ENCODE measurements at places on chromosomes 2 and 18.

- no peak for DNase-seq
Observed at GRCh38 chr2:42787788-42788477, 4.5 kb downstream of the HAAO start.

GRCh38 chr2:26846334-26847306, 1.3 kb upstream of the DPYSL5 start:
- DNase-seq, result peak; percentile 30

DNA sequence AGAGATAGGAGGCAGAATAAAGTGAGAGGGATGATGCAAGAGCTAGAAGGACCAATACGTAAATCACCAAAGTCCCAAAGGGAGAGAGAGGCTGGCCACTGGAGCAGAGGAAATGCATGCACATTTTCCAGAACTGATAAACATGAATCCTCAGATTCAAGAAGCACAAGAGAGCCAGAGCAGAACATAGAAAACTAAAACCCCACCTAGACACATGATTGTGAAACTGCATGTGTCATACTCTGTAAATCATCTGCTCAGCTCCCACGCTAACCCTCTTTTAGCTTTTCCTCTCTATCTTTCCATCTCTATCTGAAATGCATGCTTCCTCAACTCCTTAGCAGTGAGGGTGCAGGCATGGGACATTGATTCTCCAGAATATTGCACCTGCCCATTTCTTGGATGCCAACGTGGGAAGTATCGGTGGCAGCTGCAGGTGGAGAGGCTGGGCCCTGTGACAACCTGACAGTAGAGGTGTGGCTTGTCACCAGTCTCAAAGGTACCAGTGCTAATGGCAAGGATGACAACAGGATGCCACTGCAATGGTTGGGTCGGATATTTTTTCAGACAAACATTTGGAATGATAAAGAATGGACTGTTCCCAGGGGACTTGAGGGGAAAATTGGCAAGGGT, 89.3 kb upstream of the OTOS start:
- no peak for DNase-seq

DNA sequence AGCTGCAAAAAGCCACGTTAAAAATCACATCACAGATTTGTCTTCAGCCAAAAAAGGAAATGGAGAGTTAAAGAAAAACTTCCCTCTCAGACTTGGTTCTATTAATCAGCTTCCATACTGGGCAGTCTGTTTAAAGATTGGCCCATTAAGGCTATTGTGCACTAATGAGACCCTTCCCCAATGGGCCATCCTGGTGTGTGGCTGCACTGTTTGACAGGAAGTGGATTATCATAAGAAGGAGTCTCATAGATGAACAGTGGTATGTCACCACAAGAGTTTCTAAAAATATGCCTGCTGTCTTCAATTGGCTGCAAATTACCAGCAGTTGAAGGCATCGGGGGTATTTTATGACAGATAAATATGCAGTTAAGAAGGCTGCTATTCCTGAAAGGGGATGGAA, 247.6 kb upstream of the THSD7B start:
- DNase-seq, result no peak

DNA sequence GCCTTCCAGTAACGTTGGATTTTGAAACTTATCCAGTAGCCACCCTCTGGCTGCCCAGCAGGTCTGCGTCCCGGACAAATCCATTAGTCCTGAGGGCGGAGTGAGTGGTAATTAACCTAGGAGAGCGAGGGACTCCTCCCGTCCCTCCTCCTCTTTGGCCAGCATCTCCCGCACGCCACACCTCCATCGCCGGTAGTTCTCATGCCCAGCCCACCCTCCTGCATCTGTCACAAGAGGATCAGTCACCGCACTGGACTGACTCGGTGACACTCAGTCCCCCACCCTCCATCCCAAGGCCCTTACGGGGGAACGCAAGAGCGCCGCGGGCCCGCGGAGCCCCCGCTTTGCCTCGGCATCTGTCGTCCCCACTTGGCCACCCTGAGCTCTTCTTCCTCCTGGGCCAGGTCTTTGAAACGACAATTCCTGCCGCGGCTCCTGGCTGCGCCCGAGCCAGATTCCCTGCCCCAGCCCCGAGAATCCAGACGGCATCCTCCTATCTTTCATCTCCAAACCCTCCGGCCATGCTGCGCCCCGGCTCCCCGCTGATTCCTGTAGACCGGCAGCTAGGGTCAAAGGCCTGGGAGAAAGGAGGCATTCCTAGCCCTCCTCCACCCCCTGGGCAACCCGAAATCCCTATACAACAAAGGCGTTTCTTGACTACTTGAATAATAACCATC, 77.5 kb downstream of the EIF2AK3 start:
- no peak for DNase-seq

DNA sequence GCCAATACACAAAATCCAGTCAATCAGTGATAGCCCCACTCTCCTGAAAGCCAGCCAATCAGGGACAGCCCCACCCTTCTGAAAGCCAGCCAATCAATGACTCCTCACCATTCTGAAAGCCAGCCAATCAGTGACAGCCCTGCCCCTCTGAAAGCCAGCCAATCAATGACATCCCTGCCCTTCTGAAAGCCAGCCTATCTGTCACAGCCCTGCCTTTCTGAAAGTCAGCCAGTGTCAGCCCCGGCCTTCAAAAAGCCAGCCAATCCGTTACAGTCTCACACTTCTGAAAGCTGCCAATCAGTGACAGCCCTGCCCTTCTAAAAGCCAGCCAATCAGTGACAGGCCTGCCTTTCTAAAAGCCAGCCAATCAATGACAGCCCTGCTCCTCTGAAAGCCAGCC, 95.9 kb upstream of the HDAC4 start:
- no peak for DNase-seq

DNA sequence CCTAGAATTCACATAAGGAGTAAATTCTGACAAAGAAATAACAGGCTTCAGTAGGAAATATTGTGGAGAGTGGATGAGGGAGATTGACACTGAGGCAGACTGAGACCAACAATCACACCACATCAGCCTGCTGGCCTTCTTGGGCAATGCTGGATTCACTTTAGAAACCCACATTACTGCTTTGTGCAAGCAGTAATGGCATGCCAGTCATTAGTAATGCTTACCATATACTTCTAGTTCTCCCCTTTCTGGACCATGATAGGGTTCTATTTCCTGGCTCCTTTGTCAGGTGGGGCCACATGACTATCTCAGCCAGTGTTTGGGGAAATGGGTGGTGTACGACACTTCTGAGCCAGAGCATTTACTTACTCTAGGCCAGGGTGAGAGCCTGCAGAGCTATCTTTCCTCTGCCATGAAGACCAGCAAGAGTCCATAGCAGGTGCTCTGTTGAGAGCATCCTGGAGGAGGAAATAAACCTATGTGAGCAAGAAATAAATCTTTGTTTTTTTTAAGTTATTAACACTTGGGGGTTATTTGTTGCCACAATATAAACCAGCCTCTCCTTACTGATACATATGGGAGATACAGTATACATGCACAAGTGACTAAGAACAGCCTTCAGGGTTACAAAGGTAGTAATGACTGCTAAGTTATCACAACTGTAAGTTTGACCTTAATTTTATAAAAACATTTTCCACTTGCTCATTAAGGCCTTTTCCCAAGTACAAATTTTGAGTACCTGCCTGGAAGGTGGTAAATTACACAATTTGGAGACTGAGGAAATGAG, 89.3 kb upstream of the TANK start:
- no peak for DNase-seq

DNA sequence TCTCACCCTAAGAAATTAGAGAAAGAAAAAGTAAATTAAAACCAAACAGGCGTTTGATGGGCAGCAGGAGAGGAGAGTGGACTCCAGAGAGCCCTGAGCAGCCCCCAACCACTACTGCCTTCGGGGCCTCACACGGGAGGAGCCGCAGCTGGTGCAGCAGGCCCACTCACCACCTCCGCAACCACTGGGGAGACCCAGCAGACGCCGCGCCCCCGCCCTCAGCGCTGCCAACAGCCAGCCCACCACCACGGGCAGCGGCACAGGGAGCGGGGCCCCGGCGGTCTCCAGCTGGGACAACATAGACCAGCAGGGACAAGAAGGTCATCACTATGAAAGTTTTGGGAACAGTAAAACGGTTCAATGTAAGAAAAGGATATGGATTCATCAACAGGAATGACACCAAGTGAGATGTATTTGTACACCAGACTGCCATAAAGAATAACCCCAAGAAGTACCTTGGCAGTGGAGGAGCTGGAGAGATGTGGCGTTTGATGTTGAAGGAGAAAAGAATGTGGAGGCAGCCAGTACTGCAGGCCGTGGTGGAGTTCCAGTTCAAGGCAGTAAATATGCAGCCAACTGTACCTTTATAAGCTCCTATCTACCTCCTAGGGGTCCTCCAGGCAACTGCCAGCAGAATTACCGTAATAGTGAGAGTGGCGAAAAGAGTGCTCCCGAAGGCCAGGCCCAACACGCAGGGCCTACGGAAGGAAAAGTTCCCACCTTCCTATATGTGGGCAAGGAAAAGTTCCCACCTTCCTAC, 76.5 kb downstream of the OLA1 start:
- no peak for DNase-seq

DNA sequence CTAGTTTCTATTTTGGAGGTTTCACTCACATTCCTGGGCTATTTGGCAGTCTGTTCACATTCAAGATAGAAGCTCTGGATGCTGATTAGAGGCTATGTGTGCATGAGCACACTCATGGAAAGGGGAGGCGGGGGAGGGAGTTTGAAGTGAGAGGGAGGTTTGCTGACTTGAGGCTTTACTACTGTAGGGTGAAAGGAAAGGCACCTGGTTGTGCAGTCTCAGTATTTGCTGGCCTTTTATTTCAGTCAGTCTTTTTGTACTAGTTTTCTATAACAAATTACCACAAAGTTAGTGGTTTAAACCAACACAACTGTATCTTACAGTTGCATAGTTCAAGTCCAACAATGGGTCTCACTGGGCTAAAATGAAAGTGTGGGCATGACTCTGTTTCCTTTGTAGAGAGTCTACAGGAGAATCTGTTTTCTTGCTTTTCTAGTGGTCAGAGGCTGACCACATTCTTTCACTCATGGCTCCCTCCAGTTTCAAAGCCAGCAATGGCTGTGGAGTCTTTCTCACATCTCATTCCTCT, 47.7 kb upstream of the NR4A2 start:
- DNase-seq, result no peak

DNA sequence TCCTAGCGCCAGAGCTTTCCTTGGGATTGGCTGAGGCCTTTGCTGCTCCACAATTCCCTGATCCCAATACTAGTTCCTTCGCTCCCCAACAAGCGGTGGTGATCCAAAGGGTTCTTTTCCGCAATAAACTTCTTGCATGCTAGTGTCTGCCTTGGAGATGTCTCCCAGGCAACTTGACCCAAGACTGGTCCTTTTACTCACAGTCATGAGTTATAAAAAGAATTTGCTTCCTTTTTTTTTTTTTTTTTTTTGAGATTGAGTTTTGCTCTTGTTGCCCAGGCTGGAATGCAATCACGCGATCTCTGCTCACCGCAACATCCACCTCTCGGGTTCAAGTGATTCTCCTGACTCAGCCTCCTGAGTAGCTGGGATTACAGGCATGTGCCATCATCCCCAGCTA, 89.8 kb upstream of the SP3 start:
- no peak for DNase-seq

DNA sequence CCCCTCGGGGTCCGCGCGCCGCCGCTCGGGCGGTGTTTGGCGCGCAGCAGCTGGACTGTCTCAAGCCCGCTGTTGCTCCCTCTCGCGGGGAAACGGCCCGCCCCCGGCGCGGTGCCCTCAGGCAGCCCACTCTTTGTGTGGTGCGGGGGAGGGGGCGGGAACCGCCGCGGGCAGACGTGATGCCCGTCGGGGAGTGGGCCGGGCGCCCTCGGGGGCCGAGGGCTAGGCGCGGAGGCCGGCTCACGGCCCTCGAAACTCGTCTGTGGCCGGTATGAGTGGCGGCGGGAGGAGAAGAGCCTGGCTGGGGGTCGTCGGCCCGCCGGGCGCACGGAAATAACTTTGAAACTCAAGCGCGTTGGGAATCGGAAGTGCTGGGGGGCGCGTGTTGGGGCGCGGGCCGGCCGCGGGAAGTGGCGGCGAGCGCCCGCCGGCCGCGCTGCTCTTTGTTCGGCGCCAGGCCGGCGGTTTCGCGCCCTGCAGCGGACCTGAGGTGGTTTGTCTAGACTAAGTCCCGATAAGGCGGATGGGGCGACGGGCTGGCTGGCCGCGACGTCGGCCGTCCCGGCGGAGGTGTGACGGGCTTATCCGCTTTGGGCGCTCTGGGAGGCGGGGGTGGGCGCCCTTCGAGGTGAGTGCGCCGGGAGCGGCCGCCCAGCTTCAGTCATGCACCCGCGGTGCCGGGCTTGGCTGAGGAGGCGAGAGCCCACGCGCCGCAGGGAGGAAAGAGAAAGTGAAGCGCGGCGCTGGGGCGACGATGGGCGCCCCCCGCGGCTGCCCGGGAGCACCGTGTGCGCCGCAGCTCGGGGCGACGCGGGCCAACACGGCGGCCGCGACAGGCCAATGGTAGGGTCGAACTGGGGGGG, 679 bp downstream of the PTMA start:
- peak; percentile 24 for DNase-seq

GRCh38 chr2:37168217-37168981, 11.6 kb upstream of the EIF2AK2 start:
- DNase-seq, result no peak

DNA sequence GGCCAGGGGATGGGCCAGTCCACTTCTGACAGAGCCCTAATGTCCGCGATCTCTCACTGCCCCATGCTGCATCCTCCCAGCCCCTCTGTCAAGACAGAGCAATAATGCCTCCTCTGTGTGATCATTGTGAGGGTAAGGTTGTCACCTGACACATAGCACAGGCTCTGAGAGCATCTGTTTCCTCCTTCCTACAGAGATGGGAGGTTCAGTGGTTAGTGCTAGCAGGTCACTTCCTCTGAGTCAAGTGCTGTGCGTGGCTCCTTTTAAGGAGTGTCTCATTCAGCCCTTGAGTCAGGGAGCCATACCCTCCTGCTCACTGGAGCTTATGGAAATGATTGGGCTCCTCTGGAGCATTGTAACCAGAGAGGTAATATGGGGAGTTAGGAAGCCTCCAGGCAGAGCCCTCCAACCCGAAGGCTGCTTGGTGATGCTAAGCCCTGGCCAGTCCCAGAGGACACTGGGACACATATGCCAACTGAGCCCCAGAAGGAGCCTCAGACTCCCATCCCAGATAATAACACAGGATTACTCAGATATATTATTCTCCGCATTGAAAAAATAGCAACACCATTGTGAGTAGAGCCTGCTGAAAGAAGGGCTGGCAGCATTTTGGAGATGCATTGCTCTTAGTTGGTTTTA, 189.0 kb downstream of the GALNT1 start:
- no peak for DNase-seq

DNA sequence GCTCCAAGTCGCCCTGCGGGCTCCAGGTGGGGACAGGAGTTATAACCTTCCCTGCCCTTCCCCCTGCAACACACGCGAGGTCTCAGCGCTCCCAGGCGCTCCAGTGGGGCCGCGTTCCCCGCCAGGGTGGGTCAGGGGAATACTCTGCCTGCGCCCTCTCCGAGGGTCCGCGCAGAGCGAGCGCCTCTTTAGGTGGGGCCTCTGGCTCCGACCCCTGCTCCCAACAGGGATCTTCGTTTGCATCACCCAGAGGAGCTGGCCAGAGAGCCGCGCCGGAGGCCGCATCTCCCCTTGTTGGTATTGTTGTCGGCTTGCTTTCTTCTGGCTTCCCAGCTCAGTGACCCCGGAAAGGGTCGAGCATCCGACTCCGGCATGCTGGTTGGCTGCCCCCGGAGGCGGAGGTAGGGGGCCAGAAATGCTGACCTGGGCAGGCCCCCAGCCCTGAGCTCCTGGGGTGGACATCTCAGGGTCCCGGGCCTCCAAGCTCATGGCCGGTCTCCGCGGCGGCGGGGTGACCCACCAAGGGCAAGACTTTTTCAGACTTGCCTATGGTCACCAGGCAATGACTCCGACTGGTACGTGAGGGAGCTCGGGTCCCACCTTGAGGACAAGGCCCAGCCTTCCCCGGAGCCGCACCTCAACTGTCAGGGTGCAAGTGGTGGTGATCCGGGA, 11.2 kb upstream of the EN1 start:
- no peak for DNase-seq

- no peak for DNase-seq
Observed at GRCh38 chr2:167863377-167863776, 384.0 kb downstream of the STK39 start.
